Brain (organoid and tissue), 16 donors: ENCODE measurements at places on chromosomes 1 and 21.
A peak's percentile ranks its signal among the peaks of the same experiment; 100 is the strongest.

GRCh38 chr1:158087320-158087927 lies 93.3 kb upstream of the CD1D start:
- peak; percentile 91 for DNase-seq

DNA sequence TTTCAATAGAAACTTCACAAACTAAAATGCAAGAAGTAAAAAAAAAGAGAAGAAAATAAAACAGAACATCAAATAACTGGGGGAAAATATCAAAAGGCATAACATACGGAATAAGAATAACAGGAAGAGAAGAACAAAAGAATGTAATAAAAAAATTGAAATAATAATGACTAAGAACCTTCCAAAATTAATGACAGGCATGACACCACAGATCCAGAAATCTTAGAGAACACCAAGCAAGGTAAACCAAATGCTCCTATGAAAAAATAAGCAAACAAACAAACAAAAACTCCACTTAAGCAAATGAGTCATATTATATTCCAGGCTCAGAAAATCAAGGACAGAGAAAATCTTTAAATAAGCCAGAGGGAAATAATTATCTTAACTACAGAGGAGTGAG lies 8.7 kb downstream of the OR10J1 start:
- no peak for DNase-seq

GRCh38 chr1:72009173-72010093 lies 272.9 kb downstream of the NEGR1 start:
- no peak for DNase-seq

DNA sequence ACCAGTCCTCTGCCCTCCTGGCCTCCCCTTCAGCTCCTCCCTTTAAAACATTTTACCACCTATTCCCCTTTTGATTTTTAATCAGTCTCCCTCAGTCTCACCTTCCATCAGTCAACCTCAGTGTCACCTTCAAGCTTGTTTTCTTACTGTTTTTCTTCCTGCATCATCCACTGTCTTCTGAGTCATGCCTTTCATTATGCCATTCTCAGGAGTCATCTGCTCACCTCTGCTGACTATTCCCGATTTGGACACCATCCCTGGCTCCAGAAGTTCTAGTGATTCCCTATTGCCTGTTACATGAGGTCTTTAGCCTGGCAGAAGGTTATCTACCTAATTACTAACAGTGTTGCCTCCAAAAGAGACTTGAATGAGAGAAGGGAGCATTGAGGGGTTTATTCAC lies 23.9 kb downstream of the NFASC start:
- DNase-seq, result no peak

- no peak for DNase-seq
Measured at GRCh38 chr1:171934664-171935063, 93.4 kb downstream of the DNM3 start.

GRCh38 chr1:23502951-23503350 lies 19.0 kb upstream of the ASAP3 start:
- no peak for DNase-seq

DNA sequence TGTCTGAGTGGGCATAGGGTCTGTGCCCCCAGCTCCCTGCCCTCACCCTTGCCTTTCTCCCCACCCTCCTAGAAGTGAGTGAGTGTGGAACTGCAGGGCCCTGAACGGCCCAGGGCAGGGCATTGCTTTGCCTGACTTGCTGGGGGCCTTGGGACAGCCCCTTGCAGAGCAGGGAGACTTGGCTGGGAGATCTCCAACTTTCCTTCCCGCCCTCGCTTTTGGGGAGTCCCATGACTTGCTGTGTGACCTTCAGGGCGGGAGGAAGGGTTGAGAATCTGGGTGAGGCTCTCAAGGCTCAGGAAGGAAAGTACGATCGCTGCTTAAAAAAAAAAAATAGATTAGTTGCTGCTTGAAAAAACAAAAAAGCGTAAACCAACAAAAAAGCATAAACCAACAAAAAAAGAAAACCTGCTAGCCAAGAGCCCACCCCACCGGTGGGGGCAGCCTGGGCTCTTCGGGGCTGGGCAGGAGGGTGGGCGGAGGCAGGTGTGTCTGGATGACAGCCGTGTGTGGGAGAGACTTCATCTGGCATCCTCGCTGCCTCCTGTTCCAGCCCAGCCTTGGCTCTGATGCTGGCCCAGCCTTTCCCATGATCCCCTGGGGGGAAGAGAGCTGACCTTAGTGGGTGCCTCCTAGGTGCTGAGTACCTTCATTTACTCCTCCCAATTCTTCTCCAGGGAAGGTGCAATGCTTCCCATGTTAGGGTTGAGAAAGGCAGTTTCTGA lies 6.5 kb downstream of the NBL1 start:
- DNase-seq, result no peak

DNA sequence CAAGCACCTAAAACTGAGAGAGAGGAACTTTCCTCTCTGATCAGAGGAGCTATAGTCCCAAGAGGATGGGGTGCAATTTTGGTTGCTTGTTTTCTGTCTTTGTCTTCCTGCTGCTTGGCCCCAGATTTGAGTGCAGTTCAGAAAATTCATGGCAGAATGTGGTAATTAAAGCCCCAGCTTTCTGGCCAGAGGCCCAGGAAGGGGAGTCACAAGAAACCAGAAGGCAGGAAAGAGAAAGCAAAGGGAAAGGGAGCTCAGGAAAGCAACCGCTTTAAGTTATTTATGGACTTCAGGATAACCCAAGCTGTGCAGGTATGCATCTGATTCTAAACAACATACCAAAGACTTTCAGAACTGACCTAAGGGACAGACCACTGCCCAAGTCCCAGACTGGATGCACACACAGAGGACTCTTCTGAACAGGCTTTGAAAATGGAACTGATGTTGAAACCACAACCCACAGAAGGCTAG lies 88.8 kb downstream of the ST3GAL3 start:
- DNase-seq, result no peak

- peak; percentile 3 for DNase-seq
Measured at GRCh38 chr1:24643363-24644099, 429 bp downstream of the SRRM1 start.

DNA sequence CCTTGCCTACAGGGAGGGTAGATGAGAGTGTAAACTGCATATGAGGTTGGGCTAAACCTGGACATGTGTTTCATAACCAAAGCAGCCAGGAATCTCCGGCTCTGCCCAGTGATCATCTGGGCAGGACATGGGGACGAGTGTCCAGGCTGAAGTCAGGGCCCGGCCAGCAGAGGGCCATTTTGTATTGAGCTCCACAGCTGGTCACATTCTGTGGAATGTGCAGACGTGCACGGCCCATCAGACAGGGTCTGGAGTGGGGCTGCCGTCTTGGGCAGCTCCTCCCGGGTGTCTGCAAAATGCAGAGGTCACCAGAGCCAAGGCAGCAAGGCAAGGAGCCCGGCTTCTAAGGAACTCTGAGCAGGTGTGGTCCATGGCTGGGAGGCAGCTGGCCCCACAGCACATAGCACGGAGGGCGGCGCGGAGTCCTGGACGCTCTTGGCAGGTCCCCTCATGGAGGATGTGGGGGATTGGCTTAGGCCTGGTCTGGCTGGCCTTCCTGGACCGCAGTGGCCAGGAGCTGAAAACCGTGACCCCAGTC lies 6.2 kb downstream of the LRRC3 start:
- no peak for DNase-seq

DNA sequence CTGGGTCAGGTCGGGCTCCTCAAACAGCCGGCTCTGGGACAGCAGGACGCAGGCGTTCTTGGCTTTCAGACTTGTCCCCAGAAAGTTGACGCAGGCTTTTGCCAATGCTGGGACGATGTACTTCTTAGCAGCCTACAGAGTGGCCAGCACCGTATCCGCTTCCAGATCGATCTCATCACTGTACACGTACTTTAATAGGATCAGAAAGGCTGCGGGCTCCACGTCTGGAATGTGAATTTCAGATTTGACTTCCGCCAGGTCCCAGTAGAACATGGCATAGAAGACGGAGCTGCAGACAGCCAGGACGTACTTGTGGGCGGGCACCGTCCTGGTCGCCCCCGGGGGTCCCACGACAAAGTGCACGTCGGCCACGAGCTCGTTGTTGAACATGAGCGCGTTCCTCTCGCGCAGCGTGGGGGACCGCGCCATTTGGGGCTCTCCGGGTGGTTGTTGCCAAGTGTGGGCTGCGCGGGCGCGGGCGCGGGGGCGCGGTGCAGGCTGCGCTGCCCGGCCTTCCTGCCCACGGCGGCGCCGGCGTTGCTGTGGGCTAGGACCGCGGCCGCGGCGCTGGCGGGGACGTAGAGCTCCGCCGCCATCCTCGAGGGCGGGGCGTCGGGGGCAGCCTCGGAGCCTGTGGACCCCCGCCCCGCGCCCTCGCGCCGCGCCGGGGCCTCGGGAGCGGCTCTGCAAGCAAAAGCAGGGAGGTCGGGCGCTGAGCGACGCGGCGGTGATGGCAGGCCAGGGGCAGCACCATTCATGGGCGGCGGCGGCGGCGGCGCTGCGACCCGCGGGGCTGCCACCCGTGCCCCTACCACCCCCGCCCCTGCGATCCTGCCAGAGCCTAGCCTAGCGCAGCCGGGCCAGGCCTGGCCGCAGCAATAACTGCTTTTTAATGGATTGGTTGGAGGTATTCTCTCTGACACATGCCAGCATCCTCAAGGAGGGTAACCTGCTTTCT lies 10.6 kb downstream of the CNR2 start:
- peak; percentile 58 for DNase-seq

DNA sequence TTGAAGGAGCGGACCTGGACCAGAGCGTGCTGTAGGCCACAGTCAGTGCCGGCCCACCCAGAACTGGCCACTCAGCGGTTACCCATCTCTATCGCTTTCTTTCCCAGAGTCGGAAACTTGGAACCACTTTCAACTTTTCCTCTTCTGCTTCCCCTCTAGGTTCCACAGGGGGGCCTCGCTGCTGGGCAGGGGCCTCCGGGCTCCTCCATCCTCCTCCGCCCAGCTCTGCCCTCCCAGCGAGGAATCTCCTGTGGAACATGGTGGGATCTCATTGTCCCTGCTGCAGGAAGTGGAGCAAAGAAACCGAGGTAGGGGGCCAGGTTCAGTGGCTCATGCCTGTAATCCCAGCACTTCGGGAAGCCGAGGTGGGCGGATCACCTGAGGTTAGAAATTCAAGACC lies 139.2 kb downstream of the ETS2 start:
- no peak for DNase-seq

- DNase-seq, result no peak
Measured at GRCh38 chr1:7145947-7146346, 360.7 kb downstream of the CAMTA1 start.

GRCh38 chr1:200931776-200932175 lies 37.1 kb downstream of the INAVA start:
- no peak for DNase-seq

GRCh38 chr1:154713005-154713404 lies 105.0 kb upstream of the ADAR start:
- DNase-seq, result no peak
